CD4-positive, alpha-beta T cell treated with Interferon alpha-2 for 1 hour (primary cell): ENCODE measurements at places on chromosomes 2 and 18.

- no peak for DNase-seq
Observed at GRCh38 chr18:10239991-10240634, 214.3 kb upstream of the APCDD1 start.

- DNase-seq, result no peak
Observed at GRCh38 chr18:62875323-62875722, 160.0 kb downstream of the PHLPP1 start.

DNA sequence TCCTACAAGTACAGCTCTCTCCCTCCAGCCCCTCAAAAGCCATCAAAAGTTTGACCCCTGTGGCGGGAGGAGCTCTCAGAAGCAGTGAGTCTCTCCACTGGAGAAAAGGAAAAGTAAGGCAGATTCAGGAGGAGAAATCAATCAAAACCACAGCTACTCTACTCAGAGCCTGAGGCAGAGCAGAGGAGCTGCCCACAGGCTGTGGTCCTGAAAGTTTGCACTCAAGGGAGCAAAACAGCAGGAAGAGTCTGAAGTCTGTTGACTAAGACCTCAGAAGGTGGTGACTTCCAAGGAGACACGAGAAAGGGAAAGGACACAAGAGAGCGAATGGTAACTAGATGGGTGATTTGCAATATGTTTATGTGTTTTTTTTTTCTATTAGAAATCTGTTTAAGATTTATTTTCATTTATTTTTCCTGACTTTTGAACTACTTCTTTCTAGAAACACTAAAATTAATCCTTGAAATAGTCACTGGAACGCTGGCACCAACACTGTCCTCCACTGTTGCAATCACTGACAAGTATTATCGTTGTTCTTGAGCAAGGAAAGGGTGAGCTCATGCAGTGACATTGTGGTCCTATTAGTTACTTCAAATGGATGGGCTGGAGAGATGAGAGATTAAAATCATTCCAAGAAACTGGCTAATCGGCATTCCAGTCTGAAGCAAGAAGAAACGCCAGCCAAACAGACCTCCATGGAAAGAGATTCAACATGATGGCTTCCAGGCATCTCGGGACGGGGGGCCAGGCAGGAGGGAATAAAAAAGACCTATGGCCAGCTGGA, 35.8 kb downstream of the PID1 start:
- no peak for DNase-seq

GRCh38 chr2:71929482-71929772, 218.2 kb downstream of the CYP26B1 start:
- no peak for DNase-seq

- no peak for DNase-seq
Observed at GRCh38 chr2:234472155-234472554, 24.7 kb downstream of the ARL4C start.

GRCh38 chr2:194750926-194751325, 906.1 kb upstream of the SLC39A10 start:
- DNase-seq, result no peak
